ENCODE measurements at places on chromosomes 12 and 14.
A peak's percentile ranks its signal among the peaks of the same experiment; 100 is the strongest.

DNA sequence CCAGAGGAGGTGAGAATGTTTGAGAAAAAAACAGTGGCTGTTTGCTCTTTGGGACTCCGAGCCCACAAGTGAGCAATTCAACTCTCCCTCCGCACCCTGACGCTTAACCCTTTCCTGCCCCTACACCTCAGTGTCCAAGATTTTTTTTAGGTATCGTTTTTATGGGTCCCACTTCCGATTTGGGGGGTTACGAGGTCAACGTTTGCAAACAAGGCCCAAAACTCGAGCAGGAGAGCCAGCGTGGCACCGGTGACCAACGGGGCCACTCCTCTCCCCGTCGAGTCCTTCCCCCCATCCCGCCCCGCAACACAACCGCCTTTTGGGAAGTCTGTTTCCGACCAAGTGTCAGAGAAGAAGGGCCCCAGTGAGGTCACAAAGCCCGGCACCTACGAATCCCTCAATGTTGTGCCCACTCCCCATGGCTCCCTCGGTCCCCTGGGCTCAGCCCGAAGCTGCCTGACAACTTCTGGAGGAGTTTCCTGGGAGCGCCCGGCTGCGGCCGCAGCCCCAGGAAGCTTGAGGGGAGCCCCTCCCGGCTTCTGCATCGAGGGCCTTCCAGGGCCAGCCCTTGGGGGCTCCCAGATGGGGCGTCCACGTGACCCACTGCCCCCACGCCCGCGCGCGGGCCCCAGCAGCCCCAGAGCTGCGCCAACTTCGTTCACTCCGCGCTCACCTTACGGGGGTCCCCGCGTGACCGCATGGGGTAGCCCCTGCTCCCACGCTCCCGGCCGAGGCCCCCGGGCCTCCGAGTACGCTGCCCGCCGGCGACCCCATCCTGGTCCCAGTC lies 1.2 kb downstream of the CDK2AP1 start:
- no peak for DNase-seq

DNA sequence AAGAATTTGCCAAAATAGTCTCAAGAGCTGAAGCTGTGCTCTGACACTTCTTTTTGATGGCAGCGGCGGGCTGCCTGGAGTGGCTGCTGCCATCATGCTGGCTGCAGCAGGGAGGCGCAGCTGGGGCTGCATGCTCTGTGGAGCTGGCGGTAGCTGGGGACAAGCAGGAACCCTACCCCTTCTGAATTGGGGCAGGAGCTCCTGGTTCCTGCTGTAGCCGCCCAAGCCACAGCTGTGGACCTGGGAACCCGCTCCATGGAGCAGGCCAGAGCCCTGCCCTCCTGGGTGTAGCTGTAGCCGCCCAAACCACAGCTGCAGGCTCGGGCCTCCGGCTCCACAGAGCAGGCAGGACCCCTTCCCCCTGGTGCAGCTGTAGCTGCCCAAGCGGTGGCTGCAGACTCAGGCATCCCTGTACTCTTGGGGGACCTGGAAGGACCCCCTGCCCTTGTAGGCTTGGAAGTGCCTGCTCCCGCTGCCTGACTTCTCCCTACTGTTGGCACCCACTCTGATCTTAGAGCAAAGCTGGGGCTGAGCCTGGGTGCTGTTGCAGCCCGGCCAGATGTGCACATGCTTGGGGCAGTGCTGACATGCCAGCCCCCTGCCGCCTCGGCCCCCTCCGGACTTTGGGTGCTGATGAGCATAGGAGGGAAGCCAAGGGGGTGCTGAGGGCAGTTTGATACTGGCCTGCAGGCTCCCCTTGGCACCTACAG lies 33.3 kb downstream of the APAF1 start:
- no peak for DNase-seq

- no peak for DNase-seq
Measured at GRCh38 chr12:130212384-130212989, 50.2 kb downstream of the FZD10 start.

- DNase-seq = no peak
Measured at GRCh38 chr12:101841069-101841468, 10.3 kb upstream of the GNPTAB start.

GRCh38 chr14:96614481-96614881 lies 112.3 kb downstream of the PAPOLA start:
- no peak for DNase-seq

DNA sequence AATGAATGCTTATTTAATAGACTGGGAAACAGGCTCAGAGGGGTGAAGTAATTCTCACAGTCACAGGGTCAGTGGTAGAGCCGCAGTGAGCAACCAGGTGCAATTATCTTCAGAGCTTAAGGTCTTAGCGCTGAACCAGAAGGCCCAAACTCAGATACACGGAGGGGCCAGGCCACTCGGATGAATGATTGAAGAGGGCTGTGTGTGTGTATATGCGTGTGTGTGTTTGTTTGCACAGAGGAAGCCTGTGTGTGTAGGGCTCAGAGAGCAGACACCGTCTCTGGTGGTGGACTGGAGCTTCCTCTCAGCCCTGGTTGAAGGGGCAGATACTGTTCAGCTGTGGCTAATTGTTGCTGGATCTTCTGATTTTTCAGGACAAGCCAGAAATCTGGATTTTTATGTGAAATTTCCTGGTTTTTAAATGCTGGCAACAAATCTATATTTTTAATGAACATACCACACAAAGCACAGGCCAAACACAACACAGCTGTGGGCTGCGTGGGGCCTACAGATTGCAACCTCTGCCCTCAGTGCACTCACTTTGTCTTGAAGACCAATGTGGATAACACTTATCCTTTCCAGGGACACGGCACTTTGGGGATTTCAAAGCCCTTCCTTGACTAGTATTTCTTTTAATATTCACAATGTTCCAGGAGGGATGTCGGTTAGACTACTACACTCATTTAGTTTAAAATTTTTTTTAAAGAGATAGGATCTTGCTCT lies 94.5 kb upstream of the NRXN3 start:
- DNase-seq = no peak

GRCh38 chr12:95191060-95191696 lies 26.1 kb downstream of the FGD6 start:
- no peak for DNase-seq

DNA sequence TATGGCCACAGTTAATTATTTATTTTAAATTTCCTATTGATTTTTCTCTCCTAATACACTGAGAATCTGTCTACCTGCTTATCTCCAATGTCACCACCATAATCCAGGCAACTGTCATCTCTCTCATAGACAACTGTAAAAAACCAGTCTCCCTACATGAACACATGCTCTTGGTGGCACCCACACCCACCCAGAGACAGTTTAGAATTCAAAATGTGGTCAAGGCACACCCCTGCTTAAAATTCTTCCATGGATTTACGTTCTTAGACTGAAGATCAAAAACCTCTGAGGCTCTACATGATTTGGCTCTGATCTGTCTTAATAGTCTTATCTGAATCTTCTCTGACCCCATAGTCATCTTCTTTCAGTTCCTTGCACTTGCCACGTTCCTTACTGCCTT lies 241.1 kb upstream of the ABCD2 start:
- no peak for DNase-seq

GRCh38 chr12:113712481-113712880 lies 240.8 kb upstream of the LHX5 start:
- DNase-seq = no peak

- no peak for DNase-seq
Measured at GRCh38 chr12:110117956-110118685, 6.0 kb upstream of the IFT81 start.

DNA sequence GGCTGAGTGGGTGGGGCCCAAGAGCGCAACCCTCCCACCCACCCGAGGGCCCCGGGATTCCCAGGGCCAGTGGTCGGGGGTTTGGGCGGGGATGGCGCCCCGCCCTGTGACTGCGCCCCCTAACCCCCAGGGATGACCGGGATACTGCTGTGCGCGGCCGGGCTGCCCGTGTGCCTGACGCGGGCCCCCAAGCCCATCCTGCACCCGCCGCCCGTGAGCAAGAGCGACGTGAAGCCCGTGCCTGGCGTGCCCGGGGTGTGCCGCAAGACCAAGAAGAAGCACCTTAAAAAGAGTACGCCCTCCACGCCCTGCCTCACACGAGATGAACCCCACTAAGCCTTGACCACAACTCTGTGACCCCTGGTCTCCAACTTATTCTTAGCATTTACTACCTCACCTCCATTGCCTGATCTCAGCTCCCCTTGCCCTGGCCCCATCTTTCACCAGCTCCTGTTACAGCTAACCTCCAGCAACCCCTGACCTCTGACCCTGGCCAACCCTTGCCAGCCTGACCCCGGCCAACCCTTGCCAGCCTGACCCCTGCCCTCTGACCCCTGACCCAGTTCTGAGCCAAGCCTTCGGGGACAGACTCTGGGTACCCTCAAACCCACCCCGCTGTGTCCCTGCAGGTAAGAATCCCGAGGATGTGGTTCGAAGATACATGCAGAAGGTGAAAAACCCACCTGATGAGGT lies 37.0 kb downstream of the DTX1 start:
- no peak for DNase-seq

DNA sequence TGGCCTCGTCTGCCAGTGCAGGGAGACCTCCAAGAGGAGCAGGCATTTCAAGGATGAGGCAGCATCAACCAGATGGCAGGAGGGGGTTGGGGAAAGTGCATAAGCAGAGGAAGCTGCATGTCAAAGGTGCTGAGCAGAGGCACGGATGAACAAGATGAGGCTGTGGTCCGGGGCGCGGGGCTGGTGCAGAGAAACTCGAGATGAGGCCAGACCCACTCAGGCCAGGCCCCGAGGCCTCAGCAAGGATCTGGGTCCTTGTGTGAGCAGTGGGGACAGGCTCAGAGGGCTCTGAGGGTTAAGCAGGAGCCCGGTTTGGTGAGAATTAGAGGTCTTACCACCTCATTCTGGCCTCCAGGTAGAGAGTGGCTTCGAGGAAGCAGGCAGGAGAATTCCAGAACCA lies 98.8 kb downstream of the DICER1 start:
- no peak for DNase-seq

DNA sequence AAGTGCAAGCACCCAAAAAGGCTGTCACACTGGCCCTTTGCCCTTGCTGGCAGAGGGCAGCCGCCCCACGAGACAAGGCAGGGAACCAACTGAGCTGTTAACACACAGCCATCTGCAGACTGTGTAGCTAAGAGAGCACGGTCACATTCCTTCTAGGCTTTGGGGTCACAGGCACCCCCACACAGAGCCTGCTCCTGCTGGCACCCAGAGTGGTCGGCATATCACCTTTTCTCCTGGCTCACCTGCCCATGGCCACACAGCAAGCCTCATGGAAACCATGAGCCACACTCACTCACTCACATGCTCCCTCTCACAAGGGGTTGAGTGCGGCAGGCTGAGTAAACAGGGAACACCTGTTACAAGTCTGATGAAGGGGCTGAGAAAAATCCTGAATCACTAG lies 214.5 kb downstream of the PCNX1 start:
- no peak for DNase-seq

DNA sequence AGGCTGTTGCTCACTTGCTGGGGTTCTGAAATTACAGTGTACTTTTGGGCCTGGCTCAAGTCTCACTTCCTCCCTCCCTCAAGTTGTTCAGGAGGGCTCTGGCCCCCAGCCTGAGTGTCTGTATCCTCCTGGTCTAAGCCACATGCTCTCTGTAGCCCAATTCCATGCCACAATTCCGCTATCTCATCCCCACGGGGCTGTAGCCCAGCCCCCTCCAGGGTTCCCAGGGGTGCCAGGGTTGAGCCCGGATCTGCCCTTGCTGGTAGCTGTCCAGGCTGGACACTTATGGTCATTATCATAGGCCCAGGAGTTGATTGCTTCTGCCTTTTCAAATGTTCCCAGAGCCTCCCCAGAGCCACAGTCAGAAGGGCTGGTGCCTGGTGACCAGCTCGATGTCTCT lies 65.3 kb downstream of the PRIMA1 start:
- DNase-seq = no peak

DNA sequence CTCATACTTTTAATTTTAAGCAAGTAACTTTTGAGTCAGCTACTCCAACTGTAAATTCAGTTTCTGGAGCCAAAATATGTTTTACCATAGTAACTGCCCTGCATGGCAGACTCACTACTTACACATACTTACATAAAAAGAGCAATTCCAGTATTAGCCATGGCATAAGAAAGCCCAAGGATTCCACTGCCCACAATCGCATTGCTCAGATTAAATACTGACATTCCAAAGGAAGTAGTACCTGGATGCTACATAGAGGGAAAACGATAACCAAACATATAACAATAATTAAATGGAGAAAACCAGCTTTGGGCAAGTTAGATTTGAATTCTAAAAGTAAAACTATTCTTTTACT lies 2.2 kb downstream of the SLC38A2 start:
- no peak for DNase-seq

GRCh38 chr14:93033983-93034670 lies 81.6 kb downstream of the ITPK1 start:
- peak; percentile 29 for DNase-seq

GRCh38 chr12:115341442-115341841 lies 657.5 kb upstream of the TBX3 start:
- DNase-seq = no peak

DNA sequence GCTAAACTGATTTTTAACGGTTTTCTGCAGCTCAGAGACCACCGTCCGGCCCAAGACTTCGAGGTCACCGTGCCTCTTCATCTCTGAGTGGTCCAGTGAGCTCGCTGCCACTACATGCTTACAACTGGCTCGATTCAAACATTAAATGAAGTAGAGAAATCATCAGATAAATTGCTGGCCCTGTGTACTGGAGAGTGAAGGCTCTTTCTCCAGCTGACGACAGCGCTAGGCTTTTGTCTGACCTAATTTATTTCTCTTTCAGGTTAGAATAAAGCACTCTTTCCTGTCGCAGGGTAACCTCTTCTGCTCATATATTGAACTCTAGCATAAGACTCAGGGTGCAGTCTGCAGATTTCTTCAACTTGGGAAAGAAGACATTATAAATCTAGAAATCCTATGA lies 6.4 kb downstream of the BCL11B start:
- no peak for DNase-seq

GRCh38 chr14:98766818-98767217 lies 505.2 kb downstream of the BCL11B start:
- no peak for DNase-seq

GRCh38 chr14:104421401-104421821 lies 158.2 kb upstream of the C14orf180 start:
- DNase-seq = no peak

GRCh38 chr14:54682578-54682977 lies 115.7 kb downstream of the SAMD4A start:
- DNase-seq = no peak
